ENCODE measurements at places on chromosomes 7 and 10.

DNA sequence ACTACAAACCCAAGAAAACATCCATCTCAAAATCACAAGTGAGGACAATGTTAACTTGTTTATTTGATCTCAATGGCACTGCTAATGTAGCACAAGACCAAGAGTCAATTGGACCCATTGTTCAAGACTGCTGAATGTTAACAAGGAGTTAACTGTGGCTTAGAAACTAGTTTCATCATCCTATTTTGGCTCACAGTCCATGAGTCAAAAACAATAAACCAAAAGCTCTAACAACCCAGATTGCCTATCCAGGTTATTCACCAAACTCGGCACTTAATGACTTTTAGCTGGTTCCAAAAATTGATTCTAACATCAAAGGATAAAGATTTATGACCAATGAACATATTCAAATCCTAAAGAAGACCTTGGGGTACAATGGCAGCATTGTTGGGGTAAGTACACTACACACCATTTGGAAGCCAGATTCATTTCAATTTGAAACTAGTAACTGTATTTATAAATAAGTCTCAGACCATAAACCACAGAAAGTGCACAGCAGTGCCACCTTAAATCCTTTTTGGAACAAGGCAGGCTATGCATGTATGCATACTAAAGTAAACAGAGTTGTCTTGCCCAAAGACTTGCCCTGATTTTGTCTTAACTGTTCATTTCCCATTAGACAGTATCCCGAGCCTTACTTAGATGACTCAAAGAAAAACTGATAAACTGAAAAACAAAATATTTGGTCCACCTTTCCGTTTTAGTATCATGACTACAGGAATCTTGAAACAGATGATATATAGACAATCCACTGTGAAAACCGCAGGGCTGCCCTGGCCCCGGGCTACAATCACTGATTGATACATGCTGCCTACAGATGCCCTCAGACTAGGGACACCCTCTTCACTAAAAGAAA lies 84.5 kb downstream of the SRPK2 start:
- no peak for DNase-seq

DNA sequence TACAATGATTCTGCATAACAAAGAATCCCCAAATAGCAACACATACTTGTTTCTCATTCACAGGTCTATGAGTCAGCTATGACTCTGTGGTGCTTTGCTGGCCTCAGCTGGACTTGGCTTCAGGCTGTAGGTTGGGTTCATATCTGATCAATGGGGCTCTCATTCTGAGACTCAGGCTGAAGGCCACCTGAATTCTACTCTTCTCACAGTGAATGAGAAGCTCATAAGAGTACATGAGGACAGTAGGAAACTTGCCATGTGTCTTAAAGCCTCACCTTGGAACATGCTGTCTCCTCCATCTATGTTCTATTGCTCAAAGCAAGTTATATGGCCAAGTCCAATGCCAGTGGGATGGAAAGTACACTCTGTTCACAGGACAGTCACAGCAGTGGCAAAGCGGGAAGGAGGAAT lies 292.9 kb downstream of the BMPER start:
- DNase-seq, result no peak

DNA sequence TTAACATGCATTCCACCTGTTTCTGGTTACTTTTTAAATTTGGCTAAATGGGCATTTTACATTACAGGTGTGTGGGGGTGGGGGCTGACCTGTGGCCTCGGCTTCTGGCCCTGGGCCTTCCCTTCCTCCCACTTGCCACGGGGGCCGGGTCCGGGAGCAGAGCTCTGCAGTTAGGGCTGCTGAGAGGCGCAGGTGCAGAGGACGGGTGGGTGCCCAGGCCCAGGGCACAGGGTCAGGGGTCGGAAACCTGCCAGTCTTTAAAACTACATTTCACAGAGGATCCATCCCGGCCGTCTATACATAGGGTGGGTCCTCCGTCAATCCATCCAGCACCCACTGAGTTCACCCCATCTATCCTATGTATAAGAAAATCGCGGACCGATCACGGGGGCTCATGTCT lies 106.5 kb upstream of the INSIG1 start:
- DNase-seq, result no peak

DNA sequence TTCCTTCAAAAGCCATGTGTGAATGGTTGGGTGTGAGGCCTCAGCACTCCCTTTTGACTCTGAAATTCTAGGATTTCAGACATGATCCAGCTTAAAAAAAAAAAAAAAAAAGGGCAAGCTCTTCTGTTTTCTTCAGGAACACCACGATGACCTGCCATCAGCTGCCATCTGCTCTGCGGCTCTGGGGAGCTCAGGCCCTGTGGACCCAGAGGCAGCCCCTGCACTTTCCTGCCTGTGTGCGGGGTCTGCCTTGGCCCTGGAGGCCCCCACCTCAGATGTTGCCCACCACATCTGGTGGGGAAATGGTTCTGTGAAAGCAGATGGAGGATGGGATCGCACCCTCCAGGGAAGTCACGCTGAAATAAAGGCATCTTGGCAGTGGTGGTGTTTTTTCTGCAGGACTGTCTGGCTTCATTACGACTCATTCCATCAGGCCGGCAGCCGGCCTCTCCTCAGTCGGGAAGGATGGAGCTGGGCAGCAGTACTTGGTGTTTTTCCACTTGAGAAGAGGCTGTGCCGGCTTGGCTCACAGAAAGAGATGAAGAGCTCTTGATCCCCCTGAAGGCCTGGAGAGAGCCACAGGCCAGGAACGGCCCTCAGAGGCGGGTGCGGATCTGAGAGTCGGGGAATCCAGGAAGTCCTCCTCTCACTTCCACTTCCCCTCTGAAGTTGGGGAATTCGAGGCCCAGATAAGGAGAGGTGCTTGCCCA lies 66.1 kb upstream of the AQP1 start:
- DNase-seq, result no peak

GRCh38 chr7:87213811-87214210 lies 5.7 kb downstream of the TMEM243 start:
- DNase-seq, result no peak
